ENCODE measurements at places on chromosomes 13 and 19.

- no peak for DNase-seq
These were observed 353.3 kb upstream of the ZNF507 start for GRCh38 chr19:31991984-31992655.

DNA sequence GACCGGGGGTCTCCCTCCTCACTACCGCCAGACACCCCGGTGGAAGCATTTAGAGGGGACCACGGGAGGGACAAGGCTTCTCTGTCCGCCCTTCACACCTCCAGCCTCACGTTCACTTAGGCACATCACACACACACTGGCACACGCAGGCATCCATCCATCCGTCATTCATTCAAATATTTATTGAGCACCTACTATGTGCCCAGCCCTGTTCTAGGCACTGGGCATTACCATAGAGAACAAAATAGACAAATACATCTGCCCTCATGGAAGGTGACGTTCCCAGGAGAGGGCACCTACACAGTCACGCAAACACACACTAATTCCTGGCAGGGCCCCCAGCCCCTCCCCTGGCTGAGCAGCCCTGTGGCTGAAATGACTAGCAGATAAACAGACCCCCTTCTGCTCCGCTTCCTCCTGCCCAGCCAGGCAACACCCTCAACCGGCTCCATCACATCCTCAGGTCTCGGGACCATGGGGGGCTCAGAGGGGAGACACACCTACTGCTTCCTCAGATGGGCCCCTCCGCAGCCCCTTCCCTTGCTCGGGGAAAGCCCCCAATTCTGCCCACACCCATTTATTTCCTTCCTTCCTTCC is 3.7 kb upstream of the NOP53 start:
- DNase-seq: no peak

- no peak for DNase-seq
These were observed 23.5 kb downstream of the ZNF544 start for GRCh38 chr19:58252102-58252685.

- DNase-seq: no peak
These were observed 8.7 kb downstream of the EML2 start for GRCh38 chr19:45630463-45630862.

DNA sequence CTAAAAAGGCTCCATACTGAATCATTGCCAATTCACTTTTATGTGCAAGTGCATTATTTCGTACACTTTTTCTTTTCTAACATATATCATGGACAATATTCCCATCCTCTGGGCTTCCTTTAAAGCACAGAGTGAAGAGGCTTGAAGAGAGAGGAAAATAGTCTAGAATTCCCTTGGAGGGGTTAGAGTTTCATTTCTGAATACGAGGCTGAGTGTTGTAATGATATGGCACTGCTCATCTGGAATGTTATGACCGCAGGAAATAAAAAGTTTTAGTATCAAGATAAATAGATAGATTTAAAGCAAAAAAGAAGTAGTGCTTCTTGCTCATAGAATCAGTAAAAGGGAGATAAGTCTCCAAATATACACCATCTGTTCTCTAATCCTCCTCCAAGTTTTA is 412.3 kb upstream of the SLITRK1 start:
- DNase-seq: no peak

Measured in renal cortex interstitium (tissue), 15 donors.